Activated CD8-positive, alpha-beta T cell treated with anti-CD3 and anti-CD28 coated beads for 36 hours (primary cell): ENCODE measurements at places on chromosomes 3 and 15. TPM values are rescaled to one million over a fixed set of nuclear protein-coding genes. Genes with fewer than 3 reads are reported as not detected.
A peak's percentile ranks its signal among the peaks of the same experiment; 100 is the strongest.

Gene FANCD2OS
- not detected for total RNA-seq

DNA sequence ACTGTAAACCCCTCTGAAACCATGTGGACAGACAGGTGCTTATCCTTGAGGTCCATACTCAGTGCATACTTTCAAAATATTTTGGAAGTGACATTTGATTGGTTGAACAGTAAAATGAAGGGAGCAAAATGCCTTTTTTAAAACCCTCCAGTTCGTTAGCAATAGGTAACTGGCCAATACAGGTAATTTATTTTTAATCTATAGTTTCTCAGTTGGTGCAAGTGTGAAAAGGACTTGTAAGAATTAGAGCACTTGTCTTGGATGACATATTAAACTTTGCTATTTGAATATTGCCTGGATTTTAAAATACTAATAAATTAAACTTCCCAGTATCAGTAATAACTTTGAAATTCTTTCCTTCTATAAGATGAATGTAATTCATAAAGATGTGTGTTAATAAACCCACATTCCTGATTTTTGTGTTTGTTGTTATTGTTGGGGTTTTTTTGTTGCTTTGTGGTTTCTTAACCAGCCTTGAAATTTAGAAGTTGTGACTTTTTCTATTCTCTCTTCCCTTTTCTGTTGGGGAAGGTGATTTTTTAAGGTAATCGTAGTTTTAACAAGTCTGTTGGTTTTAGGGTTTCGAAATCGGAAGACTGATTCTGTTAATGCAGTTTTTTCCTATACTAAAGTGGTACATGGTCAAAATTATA lies 90.0 kb downstream of the STT3B start:
- peak overlapping the region; percentile 38 for H3K27ac ChIP-seq
- no peak for DNase-seq
- peaks cover 19% of the 10 kb centered on the region for H3K4me1 ChIP-seq
- peaks cover 45% of the 10 kb centered on the region for H3K36me3 ChIP-seq

Gene RLBP1
- not detected for total RNA-seq

Gene AQP9
- total RNA-seq: not detected

GRCh38 chr15:58793862-58794261 lies 22.8 kb downstream of the MINDY2 start:
- peaks cover 3% of the 10 kb centered on the region for H3K36me3 ChIP-seq
- H3K4me3 ChIP-seq: no peak overlapping the region
- no peak overlapping the region for H3K27ac ChIP-seq
- H3K27me3 ChIP-seq: no peaks in the 10 kb centered on the region
- H3K4me1 ChIP-seq: peaks cover 14% of the 10 kb centered on the region
- DNase-seq: no peak

Gene CCDC71
- 18.7 TPM for total RNA-seq

- H3K4me1 ChIP-seq: no peaks in the 10 kb centered on the region
- H3K4me3 ChIP-seq: no peak overlapping the region
- H3K36me3 ChIP-seq: no peaks in the 10 kb centered on the region
Observed at GRCh38 chr3:7074217-7074616, 213.3 kb downstream of the GRM7 start.

Gene MORC1
- not detected for total RNA-seq

Gene CCDC9B
- total RNA-seq: 1.4 TPM

Gene TUSC7
- total RNA-seq: not detected

Gene PRR20G
- total RNA-seq: not detected

DNA sequence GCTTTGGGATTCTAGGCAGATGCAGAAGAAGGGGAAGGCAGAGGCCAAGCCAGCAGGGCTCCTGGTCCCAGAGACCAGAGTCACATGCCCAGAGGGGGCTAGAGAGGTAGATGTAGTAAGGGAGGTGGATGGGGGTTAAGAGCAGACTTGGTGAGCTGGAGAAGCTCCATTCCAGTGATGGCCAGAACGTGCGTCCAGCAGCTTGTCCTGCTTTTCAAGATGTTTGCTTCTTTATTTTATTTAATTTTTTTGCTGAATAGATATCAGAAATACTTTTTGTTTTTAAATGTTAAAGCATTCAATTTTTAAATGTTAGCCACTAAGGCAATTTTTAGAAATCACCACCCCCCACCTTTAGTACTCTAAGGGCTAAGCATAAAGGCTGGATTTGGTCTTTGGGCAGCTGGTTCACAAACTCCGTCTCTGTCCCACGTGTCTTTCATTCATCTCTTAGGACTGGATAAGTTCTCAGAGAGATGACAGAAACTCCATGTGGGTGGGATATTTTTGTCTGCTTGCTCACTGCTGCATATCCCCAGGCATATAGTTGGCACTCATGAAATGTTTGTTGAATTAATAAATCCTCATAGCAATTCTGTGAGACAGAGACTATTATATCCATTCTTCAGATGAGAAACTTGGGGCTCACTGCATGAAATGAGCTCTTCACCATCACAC lies 6.7 kb downstream of the COLQ start:
- H3K36me3 ChIP-seq: no peaks in the 10 kb centered on the region
- no peak for DNase-seq

DNA sequence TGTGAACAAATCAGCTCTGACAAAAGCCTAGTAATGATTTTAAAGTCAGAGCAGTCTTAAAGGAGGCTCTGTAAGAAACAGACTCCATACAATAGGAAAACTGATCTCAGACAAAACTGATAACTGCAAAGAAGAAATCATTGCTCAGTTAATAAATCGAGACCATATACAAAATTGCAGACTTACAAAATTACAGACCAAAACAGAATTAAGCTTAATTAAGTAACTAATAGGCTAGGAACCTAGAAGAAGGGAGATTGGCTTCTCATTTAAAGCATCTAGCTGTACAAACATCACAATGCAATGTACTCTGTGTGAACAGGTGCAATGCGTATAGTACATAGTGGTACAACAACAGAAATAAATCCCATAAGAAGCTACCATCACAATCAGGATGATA lies 46.3 kb downstream of the ZBTB20 start:
- no peak for DNase-seq
- peak overlapping the region; percentile 72 for H3K4me3 ChIP-seq
- peaks cover 40% of the 10 kb centered on the region for H3K4me1 ChIP-seq
- H3K27me3 ChIP-seq: no peaks in the 10 kb centered on the region

DNA sequence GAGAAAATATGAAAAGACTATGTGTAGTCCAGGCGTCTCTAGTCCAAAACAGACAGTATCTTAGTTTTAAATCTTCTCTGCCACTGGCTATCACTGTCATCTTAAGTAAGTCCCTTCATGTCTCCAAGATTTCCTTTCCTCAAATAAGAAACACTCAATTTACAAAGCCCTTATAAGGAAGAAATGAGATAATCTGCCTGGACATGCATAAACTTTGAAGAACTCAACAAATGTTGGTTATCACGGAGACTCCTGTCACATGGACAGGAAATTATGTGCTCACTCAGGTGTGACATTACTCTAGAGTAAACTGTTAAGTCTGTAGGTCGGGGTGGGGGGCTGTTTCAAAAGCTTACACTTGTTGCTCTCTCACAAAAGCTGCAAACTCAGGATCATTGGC lies 91.9 kb downstream of the IMPG2 start:
- DNase-seq: no peak
- no peaks in the 10 kb centered on the region for H3K27me3 ChIP-seq
- no peaks in the 10 kb centered on the region for H3K4me1 ChIP-seq
- no peaks in the 10 kb centered on the region for H3K36me3 ChIP-seq
- no peak overlapping the region for H3K27ac ChIP-seq

Gene RPUSD3
- 78.8 TPM for total RNA-seq

Gene TMIE
- total RNA-seq: 0.81 TPM

Gene HPS3
- 18.2 TPM for total RNA-seq

DNA sequence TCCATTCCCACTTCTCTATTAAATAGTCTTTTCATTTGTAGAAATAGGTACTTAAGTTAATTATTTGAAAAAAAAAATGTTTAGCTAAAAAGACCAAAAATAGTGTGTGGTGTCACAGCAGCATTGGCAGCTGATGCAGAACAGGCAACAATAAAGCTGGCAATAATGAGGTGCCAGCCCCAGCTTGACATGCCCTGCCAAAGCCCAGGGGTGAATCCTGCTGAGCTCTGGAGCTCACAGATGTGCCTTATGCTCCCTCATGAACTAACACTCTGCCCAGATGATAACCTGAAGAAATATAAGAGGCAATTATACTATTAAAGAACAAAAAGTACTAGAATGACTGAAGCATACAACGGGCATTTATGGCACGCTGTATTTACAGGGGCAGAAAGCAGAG lies 63.8 kb downstream of the IGSF11 start:
- H3K27ac ChIP-seq: no peak overlapping the region
- H3K4me3 ChIP-seq: no peak overlapping the region
- H3K36me3 ChIP-seq: no peaks in the 10 kb centered on the region
- no peak for DNase-seq

DNA sequence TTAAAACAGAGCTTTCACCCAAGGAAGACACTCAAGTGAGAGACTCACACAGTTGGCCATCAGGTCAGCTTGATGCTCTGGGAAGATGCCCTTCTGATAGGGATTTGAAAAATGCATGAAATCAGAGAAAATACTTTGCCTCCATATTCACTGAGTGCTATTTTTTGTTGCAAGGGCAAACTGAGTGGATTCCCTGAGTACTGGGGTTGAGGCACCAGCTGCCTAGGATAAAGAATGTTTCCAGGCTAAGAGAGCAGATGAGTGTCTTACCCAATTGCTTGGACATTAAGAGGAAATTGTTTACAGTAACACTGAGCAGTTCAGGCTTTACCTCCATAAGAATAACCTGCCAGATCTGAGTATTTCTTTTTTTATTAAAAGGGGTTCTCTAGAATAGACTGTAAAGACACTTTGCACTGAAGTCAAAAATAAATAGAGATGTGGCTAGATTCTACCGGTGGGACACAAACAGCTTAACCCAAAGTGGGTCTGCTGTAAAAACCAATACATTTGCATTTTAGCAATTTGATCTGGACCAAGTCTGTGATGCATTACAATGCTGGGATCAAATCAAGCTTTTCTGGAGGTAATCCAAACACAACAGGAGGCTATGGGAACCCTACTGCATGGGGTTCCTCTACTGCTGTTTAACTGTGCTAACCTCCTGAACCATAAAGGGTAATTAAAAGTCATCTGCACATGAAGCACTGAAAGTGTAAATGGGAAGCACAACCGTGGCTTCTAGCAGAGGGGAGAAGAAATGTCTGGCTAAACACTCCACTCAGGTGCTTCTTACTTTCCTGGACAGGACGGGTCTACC lies 238.8 kb upstream of the WNT5A start:
- H3K27ac ChIP-seq: no peak overlapping the region
- H3K27me3 ChIP-seq: peaks cover 6% of the 10 kb centered on the region
- DNase-seq: no peak
- no peak overlapping the region for H3K4me3 ChIP-seq
- no peaks in the 10 kb centered on the region for H3K36me3 ChIP-seq
- no peaks in the 10 kb centered on the region for H3K4me1 ChIP-seq

DNA sequence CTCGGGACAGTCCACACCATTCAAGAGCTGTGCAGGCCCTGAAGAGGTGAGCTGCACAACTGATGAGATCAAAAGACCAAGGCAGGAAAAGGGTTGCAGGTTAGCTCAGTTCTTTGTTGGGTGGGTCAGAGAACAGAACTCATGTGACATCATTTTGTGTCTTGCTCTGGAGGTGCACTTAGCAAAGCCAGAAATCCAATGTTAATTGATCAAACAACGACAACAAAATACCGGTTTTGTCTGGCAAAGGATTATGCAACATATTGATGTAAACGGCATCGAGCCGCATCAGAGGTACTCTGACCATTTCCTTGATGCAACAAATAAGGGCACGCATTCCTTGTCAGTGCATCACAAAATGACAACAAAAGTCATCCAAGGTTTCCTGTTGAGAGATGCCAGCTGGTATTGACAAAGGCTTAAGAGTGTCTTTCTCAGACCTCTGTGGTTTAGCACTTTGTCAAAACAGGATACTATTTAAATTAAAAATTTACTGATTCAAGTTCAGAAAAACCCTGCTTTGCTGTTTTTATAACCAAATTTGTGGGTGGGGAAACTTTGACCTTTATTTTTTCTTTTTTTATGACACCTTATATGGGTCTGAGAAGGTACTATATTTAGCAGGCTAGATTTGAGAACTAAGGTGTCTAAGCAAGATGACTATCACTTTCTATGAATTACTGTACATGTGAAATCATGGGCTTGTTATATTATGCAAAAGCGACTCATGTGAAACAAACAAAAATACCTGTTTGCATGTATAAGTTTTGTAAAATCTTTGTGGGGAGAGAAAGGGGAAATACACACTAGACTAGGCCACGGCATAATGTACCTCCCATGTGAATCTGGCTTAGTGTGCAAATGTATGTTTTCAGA lies 496.1 kb downstream of the FOXP1 start:
- H3K27me3 ChIP-seq: no peaks in the 10 kb centered on the region
- peaks cover 90% of the 10 kb centered on the region for H3K4me1 ChIP-seq
- H3K36me3 ChIP-seq: peaks cover 56% of the 10 kb centered on the region
- H3K27ac ChIP-seq: peak overlapping the region; percentile 93

GRCh38 chr3:45414823-45415222 lies 26.4 kb downstream of the LARS2 start:
- no peak overlapping the region for H3K4me3 ChIP-seq
- DNase-seq: no peak

DNA sequence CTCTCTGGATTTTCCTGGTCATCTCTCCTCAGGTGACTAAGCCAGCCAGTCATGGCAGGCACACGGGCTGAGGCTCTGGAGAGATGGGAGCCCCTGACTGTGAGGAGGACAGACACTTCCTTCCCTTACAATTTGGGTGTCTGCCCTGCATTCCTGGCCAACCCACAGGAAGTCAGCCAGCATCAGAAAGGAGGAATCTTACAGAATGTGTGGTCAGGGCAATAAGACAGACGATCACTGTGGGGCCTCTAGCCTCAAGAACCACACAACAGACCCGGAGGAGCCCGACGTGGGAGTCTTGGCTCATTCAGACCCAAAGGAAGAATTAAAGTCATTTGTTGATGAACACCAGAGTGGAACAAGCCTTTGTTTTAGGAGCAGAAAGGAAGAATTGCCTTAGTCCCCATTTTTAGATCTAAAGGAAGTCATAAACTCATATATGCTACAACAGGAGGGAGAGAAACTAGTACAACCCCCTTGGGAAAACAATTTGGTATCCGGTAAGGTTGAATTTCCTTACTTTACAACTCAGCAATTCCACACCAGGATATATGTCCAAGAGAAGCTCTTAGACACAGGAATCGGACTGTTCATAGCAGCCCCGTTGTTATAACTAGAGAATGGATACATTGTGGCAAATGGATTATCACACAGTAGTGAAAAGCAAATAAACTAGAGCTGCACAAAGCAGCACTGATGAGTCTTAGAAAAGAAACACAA lies 62.2 kb downstream of the ABTB1 start:
- H3K4me1 ChIP-seq: peaks cover 2% of the 10 kb centered on the region
- no peak for DNase-seq
- H3K36me3 ChIP-seq: no peaks in the 10 kb centered on the region
- H3K27ac ChIP-seq: no peak overlapping the region
